KBM-7 (cell line): ENCODE measurements at places on chromosomes 16 and 17.
A peak's percentile ranks its signal among the peaks of the same experiment; 100 is the strongest.

- no peak for DNase-seq
Measured at GRCh38 chr16:63625126-63625525, 1496.7 kb downstream of the CDH11 start.

DNA sequence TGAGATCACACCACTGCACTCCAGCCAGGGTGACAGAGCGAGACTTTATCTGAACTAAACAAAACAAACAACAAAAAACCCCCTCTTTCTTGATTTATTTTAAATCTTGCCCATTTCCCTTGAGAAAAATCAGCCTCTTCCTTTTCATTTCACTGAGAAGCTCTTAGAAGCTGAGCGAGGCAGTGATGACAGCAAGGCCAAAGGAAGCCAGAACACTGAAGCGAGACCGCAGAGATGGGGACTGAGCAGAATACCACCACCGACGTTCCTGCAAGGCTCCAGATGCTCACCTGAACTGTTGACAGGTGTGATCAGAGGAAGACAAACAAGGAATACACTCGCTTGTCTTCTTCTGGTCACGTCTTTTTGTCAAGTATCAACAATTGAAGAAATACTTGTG, 30.5 kb upstream of the IRF8 start:
- no peak for DNase-seq

- DNase-seq = no peak
Measured at GRCh38 chr16:27332105-27332504, 18.3 kb downstream of the IL4R start.

- peak; percentile 81 for DNase-seq
Measured at GRCh38 chr17:6752068-6752909, 3.6 kb upstream of the XAF1 start.

DNA sequence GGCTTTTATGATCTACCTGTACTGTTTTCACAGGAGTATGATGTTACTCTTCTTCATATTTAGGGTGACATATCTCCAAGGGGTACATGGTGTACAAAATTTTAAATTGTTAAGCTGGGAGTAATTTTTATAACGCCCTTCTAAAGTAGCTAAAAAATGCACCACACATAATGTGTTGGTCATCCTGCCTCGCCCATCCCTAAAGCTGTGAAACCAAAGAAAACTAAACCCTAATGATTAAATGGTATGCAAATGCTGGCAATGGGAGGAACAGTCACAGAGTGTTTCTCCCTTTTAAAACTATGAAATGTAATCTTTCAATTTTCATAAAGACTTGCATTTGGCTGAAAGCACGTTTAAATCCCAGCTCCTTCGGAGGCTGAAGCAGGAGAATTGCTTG, 2.0 kb upstream of the KRT24 start:
- no peak for DNase-seq

- no peak for DNase-seq
Measured at GRCh38 chr17:78010759-78011158, 52.3 kb downstream of the TNRC6C start.

DNA sequence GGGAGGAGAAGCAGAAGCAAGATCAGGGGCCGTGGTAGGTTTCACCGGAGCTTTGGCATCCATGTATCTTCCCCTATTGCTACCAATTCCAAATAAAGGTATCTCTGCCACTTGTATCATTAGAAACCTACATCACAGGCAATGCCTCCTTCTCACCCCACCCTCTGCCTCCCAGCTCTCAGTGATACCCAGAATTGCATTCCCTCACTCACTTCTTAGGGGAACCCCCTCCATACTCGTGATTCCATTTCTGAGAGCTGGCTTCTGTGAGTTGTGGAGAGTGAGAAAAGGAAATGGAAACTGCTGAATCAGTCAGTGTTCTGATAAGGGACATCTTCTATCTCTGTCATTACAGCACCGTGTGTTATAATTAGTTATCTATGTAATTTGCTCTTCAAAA, 2.3 kb upstream of the CCL3 start:
- no peak for DNase-seq

DNA sequence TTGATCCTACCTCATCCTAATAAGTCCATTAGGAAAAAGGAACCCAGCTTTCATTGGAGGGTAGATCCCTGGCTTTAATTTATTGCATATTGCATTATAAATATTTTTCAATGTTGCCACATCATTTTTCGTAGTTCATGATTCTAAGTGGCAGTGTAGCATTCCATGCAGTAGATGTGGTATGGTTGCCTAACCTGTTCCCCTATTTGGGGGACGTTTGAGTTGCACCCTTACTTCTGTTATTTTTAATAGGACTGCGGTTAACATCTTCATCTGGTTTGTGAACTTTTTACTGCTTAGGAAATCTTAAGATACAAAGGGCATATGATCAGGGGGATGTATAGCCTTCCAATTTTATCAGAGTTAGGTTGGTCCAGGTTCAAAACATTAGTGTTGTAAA, 5.4 kb downstream of the SCPEP1 start:
- no peak for DNase-seq

DNA sequence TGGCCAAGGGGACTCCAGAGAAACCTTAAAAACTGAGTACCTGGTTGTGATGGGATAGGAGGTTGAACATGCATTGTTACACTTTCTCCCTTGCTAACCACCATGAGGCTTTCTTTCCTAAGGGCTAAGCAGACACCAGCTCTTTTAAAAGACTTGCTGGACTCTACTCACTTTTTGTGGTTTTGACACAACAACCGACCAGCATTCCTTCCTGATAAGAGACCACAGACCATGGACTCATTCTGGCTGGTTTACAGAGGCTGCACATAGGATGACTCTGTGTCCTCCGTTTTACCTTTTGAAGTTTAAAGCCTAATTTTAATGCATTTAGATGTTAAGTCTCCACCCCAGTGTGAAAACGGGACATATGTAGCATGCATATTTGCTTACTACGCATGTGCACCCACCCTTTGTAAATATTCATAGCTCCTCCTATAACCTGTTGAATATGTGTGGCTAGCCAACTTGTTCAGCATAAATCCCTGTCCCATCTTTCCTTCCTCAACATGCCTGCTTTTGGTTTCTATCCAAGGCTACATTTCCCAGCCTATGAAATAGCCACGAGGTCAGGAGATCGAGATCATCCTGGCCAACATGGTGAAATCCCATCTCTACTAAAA, 475.9 kb downstream of the GRIN2A start:
- DNase-seq = no peak

- no peak for DNase-seq
Measured at GRCh38 chr16:65249768-65250167, 127.9 kb upstream of the CDH11 start.

- DNase-seq = peak; percentile 58
Measured at GRCh38 chr17:75031972-75032719, 14.6 kb downstream of the ATP5PD start.

- DNase-seq = peak; percentile 57
Measured at GRCh38 chr16:85172455-85173145, 60.3 kb upstream of the CIBAR2 start.

- peak; percentile 50 for DNase-seq
Measured at GRCh38 chr17:35051579-35052240, 11.8 kb downstream of the RFFL start.

DNA sequence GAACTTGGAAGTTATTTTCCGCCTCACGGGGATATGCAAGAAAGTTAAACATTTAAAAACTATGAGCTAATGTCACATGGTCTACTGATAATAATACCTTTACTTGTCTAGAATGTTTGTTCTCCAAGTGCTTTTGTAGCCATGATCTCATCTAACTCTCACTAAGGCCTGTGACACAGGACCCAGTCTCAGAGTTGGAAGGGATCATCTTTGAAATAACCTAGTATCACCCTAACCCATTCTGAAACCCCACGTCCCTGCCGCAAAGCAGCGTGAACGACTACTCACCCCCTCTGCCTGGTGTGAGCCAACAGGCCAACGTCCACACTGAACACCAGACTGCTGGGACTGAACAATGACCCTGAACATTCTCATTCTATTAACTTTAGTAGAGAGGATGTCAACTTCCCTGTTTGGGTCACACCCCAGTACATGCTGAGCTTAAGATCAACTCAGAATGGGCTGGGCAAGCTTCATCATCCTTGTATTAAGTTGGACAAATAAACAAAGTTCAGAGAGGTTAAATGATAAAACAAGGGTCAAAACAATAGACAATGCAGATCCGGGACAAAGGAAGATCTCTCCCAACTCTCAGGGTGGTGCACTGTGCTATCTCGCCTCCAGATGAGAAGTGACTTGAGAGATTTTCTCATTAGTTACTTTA, 54.8 kb upstream of the BCAR1 start:
- DNase-seq = no peak

GRCh38 chr17:49511810-49512209, 16.7 kb downstream of the NGFR start:
- DNase-seq = no peak

GRCh38 chr16:48999508-48999907, 282.1 kb downstream of the CBLN1 start:
- DNase-seq = no peak

DNA sequence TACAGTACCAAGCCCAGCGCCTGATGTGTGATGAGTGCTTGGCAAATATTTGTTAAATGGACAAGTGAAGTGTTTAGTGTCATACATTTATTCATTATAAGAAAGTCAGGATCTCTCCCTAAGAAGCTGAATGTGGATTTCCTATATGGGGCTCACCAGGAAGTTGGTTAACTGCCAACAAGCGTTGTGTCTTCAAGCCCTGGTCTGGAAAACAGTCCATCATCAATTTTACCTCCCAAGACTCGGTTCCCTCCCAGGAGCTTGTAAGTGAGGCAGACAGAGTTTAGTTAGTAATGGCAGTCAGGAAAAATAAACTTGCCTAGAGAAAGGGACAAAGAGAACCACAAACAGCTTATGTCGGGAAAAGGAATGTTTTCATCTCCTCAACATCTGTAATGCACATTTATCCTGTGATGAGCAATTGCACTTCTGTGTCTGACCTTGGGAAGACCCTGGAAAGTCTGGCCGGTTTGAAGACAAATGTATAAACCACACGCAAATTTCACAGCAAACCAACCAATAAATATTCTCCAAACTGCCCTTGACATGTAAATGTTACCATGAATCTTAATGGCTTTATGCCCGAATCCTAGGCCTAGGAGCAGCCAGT, 28.3 kb downstream of the C16orf95 start:
- DNase-seq = no peak

DNA sequence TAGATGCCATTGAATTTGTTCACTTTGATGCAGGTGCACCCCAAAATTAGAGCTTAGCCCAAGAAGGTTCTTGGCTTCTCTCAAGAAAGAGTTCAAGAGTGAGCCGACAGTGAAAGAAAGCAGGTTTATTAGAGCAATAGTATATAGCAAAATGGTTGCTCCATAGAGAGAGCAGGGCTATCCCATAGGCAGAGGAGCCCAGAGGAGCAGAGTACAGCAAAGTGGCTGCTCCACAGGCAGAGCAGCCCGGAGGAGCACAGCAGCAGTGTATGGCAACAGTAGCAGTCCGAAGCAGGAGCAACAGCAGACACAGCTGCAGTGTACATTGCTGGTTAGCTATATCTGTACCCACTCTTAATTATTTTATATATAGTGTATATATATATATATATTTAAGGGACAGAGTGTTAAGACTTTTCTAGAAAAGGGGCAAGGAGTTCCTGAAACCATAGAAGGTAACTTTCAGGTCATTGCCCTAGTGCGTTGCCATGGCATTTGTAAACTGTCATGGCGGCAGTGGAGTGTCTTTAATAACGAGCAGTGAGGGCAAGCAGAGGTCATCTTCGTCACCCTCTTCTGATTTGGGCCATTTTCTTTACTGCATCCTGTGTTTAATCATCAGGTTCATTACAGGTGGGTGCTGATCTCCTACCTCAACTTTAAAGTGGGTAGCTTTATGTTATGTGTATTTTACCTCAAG, 222.7 kb downstream of the CYB561 start:
- no peak for DNase-seq

DNA sequence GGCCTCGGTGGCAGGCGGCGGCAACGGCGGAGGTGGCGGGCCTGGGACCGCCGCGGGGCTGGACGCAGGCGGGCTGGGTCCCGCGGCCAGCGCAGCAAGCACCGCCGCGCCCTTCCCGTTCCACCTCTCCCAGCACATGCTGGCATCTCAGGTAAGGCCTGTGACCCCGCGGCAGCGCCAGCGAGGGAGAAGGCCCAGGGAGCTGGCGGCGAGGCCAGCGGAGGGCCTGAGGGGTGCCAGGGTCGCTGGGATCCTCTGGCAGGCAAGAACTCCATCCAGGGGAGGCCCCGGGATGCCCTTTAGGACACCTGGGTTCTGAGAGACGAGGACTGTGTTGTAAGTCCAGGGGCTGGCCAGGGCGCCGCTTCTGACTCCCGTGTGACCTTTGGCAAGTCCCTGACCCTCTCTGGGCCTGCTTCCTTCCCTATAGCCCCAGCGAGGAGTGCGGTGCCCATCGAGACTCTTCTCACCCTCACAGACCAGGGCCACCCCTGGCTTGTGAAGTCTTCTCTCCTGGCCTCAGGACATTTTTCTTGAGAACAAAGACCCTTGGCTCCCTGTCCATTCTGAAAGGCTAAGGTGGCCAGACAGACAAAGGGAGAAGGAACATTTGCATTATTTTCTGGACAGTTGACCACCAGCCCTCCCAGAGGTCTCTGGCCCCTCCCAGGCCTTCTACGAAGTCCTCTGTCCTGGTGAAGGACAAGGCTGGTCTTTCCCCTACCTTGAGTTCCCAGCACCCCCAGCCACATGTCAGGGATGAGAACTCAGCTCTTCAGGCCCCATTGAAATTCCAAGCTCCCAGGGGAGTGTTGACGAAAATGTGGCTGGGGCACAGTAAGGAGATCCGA, 6.3 kb downstream of the TBX2 start:
- no peak for DNase-seq

DNA sequence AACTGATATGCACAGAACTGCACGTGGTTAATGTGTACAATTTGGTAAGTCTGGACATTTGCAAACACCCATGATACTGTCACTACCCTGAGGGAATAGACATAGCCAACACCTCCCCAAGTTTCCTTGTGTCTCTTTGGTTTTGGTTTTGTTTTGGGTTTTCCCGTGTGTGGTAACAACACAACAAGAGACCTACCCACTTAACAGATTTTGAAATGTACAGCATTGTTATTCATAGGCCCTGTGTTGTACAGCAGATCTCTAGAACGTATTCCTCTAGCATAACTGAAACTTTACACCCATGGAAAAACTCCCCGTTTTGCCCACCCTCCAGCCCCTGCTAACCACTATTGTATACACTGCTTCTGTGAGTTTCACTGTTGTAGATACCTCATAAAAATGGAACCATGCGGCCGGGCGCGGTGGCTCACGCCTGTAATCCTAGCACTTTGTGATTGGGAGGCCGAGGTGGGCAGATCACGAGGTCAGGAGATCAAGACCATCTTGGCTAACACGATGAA, 76.3 kb upstream of the TBC1D3K start:
- no peak for DNase-seq

DNA sequence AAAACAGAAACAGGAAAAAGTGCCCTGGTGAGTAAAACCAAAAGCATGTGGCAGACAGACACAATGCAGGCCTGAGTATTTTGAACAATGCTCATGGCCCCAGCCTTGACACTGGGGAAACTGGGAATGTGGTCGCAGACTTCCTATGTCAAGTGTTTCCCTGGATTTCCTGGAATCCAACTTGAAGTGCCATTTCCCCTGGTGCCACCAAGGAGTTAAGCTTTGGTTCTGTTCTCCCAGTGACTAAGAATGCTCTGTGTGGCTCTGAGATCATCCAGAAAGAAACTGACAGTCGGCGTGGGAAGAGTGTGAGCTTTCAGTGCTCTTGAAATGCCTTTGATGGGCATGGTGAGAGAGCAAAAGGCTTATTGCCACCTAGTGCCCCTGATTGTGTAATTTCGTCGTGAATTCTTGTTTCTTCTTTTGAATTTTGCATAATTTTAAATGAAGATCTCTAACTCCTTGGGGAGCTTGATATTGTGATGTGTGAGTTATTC, 96.0 kb downstream of the YPEL2 start:
- no peak for DNase-seq

GRCh38 chr17:14737984-14738651, 437.2 kb downstream of the HS3ST3B1 start:
- DNase-seq = no peak
